ENCODE measurements at places on chromosomes 12 and 14.

DNA sequence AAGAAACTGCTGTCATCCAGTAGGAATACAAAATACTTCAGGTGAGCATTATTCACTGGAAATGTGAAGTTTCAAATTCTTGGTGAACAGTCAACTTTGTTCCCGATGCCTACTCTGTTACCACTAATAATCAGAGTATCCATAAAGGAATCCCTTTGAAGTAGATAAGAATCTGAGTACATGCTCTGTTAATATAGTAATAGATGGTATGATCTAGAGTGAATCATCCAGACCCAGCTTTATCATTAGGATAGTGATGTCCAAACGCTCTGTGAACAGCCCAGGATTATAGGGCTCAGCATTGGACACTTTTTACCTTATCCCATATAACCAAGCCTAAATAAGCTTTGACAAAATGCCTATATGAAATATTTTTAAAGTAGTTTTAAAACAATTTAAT is 33.3 kb downstream of the PPP2R3C start:
- no peak for DNase-seq

- DNase-seq: no peak
These were observed 210.9 kb downstream of the MED13L start for GRCh38 chr12:116066381-116067230.

DNA sequence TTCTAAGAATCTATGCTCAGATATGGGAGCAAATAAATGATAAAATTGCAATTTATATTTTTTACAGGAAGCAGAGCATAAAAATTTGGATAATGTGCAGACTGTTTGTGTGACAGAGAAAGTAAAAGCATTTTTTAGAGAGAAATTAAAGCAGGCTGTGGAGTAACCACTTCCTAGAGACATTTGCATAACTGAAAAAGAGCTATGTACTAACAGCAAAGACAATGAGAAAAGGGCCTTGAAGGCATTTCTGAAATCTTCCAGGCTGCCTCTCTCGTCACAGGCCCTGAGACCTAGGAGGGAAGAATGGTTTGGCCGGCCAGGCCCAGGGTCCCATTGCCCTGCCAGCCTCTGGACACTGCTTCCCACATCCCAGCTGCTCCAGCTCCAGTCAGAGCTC is 247.2 kb downstream of the ALX1 start:
- no peak for DNase-seq

DNA sequence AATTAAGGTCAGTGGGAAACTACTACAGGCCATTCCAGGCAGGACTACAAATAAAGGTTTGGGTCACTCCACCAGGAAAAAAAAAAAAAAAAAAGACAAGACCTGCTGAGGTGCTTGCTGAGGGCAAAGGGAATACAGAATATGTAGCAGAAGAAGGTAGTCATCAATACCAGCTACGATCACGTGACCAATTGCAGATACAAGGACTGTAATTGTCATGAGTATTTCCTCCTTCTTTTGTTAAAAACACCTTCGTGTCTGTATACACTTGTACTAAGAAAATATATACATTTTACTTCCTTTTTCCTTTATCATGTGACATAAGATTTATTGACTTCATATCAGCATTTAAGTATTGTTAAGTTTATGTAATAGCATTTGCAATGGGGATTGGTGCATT is 19.2 kb downstream of the GYS2 start:
- no peak for DNase-seq

DNA sequence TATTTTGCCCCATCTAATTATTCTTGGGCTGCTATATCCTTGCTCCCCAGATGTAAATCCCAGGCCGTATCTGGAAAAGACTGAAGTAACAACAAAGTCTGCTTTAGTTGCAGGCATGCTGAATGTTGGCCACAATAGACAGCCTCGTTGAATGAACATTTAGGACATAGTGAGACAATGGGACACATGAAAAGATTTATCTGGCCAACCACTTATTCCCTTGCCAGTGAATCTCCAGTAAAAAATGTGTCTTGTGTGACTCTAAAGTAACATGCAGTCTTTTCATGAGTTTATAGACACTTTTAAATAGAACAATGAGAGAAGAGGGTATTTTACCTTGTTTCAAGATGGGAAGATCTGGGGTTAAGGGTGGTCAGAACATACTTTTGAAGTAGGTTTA is 60.2 kb upstream of the STXBP6 start:
- no peak for DNase-seq

DNA sequence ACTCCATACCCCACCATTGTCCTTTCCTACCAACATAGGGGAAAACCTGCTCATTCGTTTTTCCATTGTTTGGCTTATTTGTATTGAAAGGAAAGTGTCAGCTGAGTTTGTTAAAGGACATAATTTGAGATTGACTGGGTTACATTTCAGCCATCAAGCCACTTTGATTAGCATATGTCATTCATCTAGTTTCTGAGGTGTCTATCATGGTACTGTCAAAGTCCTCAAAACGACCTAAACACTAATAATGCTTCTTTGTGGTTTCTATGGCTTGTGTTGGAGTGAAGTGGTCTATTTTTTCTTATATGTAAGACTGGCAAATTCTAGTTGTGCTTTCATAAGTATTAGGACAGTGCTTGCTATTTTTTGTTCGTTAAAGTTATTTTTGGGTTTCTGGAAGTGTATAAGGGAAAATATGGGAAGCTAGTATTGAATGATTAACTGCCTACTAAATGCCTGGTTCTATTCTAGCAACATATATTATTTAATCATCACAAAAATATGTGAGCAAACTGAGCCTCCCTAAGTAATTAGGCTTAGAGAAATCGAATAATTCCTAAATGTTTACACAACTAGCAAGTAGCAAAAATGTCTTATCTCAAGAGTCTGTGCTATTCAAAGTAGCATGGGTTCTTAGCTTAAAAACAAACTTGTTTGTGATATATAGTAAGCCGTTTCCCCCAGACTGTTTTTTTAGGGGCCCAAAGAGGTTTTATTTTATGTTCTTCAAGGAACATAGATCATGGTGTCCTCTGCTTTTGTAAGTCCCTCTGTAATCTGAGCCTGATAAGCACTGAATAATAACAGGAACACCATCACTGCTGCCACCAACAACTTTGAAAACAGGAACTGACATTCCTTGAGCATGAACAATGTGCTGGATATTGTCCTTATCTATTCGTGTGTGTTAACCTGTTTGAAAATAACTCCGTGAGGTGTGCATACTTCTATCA is 67.1 kb downstream of the DERA start:
- DNase-seq: no peak
